ENCODE measurements at places on chromosomes 13 and 19.

DNA sequence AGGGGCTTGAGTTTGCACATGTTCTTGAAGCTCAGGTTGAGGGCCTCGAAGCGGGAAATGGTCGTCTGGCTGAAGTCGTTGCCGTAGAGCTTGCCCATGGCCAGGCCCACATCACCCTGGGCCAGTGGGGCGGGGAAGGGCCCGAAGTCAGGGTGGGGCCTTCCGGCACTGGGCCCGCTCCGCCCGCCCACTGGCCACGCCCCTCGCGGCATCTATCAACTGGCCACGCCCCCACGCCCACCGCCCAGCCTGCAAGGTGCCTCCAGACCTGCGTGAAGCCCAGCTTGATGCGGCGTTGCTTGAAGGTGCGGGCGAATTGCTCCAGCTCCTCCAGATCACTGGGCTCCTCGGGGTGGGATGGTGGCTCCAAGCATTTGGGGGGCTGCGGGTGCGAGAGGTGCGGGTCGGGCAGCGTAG, 19.9 kb downstream of the ZNF574 start:
- DNase-seq: no peak

GRCh38 chr19:51712461-51713081, 11.2 kb downstream of the HAS1 start:
- no peak for DNase-seq

DNA sequence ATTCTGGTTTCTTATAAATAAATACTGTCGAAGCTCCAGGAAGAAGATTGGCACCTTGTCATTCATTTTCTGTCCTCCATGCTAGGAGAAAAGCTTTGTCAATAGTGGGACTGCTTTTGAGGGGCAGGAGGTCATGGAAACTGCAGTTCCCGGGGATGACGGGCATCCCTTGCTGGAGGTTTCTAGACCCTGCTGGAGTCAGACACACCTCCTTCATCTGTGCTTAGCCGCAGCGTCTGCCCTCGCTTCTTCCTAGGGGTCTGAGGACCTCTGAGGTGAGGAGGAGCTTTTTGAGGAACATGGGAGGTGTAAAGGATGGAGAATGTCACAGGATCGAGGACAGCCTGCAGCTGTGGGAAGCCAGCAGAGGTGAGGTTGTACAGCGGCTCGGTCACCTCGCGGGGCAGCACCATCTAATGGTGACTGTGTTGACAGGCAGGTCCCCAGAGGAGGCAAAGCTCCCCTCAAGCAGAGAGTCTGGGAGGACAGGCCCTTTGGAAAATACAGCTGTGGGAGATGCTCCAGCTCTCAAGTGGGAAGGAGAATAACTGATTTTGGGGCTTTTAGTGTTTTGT, 172.7 kb upstream of the RNF113B start:
- no peak for DNase-seq

- no peak for DNase-seq
These were observed 33.0 kb upstream of the ZNF808 start for GRCh38 chr19:52494518-52494917.

Data from activated CD4-positive, CD25-positive, alpha-beta regulatory T cell (primary cell).